ENCODE measurements at places on chromosomes 13 and 19. TPM values are rescaled to one million over a fixed set of nuclear protein-coding genes. Genes with fewer than 3 reads are reported as not detected.

Gene CLDND2
- total RNA-seq, result not detected

Gene TMEM86B
- 0.73 TPM for total RNA-seq

Gene NCAN
- total RNA-seq, result under 0.01 TPM

Gene CCNA1
- total RNA-seq, result 0.20 TPM

Gene CBY2
- total RNA-seq, result not detected

Gene SERP2
- 5.9 TPM for total RNA-seq

Gene IGFL4
- total RNA-seq, result not detected

Gene OR10H1
- total RNA-seq, result not detected

Gene ATP4B
- total RNA-seq, result not detected

Gene PRODH2
- not detected for total RNA-seq

Gene MLLT1
- total RNA-seq, result 9.2 TPM

Gene CEACAM3
- total RNA-seq, result not detected

Gene B3GNT8
- total RNA-seq, result 1.1 TPM

Gene CATSPERD
- not detected for total RNA-seq

Gene VSIG10L
- total RNA-seq, result 0.73 TPM

Gene MBNL2
- total RNA-seq, result 23.5 TPM

Gene CD33
- total RNA-seq, result not detected

Gene KLK2
- not detected for total RNA-seq

Gene ALOX5AP
- not detected for total RNA-seq

Measured in subcutaneous preadipocyte (primary cell).